Right kidney (tissue), 9 donors: ENCODE measurements at places on chromosomes 11 and 22.

DNA sequence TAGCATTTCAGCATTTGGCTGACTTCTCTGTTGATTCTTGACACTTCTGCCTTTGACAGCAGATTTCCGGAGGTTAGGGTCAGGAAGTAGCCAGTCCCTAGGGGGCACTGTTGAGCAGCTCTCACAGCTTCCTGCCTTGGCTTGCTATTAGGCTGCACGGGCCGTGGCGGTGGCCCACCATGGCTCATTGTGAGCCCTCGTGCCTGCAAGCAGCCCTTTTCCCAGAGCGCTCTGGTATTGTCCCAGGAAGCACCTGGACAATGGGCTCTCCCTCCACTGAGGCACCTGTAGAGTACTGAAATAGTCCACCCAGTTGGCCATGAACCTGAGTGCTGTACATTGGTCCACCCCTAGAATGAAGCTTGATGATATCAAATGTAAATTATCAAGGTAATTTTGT lies 100.2 kb upstream of the GAL start:
- no peak for DNase-seq

GRCh38 chr22:40519284-40519947 lies 117.1 kb downstream of the MRTFA start:
- DNase-seq = no peak

GRCh38 chr11:112593440-112593839 lies 332.8 kb upstream of the PLET1 start:
- no peak for DNase-seq

- no peak for DNase-seq
Observed at GRCh38 chr22:39362271-39362670, 12.5 kb downstream of the SYNGR1 start.

- no peak for DNase-seq
Observed at GRCh38 chr11:8793114-8793777, 110.7 kb downstream of the RPL27A start.

DNA sequence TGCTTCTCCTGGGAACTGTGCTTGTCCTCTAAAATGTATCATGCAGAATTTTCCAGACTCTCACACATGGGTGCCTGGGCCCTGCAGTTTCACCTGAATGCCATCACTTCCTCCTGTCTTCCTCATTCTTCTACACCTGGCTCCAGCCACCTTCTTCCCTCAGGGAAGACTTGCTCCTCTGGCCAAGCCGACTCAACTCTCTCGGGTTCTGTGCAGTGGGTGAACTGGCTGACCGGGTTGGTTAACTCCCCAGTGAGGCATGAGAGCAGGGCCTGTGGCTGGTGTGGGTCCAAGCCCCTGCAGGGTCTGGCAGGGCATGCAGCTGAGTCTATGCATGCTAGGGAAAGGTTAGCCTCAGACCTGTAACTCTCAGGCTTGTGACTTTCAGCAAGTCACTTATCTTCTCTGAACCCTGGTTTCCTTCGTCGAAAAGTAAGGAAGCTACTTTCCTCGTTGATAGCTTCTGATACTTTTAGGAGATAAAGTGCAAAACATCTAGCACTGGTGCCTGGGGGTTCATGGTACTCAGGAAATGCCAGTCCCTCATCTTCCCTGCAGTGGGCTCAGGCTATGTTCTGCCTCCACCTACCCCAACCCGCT lies 11.9 kb downstream of the CD82 start:
- no peak for DNase-seq

GRCh38 chr11:46694607-46695006 lies 5.8 kb downstream of the ARHGAP1 start:
- DNase-seq = no peak

DNA sequence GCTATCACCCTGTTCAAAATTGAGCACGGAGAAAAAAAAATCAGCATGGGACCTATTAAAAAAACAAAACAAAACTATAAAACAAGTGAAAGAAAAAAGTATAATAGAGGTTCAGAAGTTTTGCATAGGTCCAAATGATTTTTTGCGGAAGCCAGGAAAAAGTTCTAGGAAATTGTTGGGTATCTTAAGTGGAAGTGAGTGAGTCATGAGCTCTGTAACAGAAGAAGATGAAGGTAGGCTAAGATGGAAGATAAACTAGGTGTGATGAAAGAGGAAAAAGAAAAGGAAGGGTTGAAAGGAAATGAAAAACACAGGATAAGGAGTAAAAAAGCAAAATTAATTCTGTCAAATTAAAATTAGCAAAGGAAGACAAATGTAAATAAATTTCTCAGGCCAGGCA lies 27.8 kb downstream of the SDHD start:
- DNase-seq = no peak

- no peak for DNase-seq
Observed at GRCh38 chr11:538431-539051, 1.2 kb downstream of the LRRC56 start.

DNA sequence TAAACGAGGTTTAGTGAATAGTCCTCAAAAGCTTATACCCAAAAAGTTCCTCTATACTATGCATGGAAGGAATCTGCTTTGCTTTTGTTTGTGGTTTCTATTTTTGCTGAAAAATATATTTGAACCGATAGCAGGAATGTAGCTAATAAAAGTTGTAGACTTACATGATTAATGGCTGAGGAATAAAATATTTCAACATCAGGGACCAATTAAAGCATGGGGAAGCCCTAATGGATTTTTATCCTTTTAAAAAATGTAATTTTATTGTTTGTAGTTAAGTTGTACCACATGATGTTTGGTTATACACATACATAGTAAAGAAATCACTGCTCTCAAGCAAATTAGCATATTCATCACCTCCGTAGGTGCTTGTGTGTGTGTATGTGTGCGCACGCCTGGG lies 295.3 kb upstream of the CNTN5 start:
- no peak for DNase-seq

GRCh38 chr22:30838111-30838510 lies 130.5 kb downstream of the MORC2 start:
- no peak for DNase-seq

- DNase-seq = peak; percentile 56
Observed at GRCh38 chr11:34266090-34266912, 91.5 kb downstream of the ABTB2 start.

- DNase-seq = no peak
Observed at GRCh38 chr11:12693094-12693478, 18.9 kb downstream of the TEAD1 start.

GRCh38 chr11:35610631-35611030 lies 7.6 kb upstream of the FJX1 start:
- DNase-seq = no peak

- no peak for DNase-seq
Observed at GRCh38 chr22:26314171-26314570, 114.9 kb upstream of the ASPHD2 start.

- peak; percentile 54 for DNase-seq
Observed at GRCh38 chr11:72430741-72431570, 3.4 kb downstream of the CLPB start.

DNA sequence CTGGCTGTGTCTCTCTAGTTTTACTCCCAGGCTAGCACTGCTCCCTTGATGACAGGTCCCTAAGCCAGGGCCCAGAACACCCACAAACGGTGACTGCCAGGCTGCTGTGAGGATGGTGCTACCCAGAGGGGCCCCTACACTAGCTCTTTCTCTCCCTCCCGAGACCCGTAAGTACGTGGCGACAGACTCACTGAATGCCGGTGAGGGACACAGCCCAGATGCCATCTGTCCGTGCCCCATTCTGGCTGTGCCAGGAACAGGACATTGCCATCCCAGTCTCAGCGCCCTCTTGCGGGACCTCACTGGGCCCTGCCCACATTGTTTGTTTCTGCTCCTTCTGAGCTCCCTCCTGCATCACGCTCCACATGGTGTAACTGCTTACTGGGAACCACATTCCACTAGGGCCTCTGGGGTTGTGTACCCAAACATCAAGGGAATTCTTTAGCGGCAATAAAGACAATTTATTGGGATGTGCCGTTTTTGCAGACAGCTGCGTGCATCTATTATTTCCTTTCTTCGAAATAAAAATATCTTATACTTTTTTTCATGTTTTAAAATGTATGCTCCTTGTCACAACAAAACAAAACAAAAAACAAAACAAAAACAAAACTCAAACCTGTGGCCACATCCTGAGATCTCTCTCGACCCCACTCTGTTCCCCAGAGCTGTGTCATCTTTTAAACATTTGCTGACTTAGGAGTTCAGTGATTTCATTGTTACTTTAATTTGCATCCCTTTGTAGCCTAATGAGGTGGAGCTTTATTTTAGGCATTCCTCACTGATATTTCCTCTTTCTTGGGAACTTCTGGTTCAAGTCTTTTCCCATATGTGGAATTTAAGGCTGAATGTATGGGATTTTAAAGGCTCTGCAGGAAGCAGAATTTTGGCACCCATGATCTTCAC lies 4.4 kb upstream of the TPCN2 start:
- peak; percentile 74 for DNase-seq

GRCh38 chr22:44382116-44383038 lies 69.6 kb upstream of the SHISAL1 start:
- DNase-seq = peak; percentile 65

DNA sequence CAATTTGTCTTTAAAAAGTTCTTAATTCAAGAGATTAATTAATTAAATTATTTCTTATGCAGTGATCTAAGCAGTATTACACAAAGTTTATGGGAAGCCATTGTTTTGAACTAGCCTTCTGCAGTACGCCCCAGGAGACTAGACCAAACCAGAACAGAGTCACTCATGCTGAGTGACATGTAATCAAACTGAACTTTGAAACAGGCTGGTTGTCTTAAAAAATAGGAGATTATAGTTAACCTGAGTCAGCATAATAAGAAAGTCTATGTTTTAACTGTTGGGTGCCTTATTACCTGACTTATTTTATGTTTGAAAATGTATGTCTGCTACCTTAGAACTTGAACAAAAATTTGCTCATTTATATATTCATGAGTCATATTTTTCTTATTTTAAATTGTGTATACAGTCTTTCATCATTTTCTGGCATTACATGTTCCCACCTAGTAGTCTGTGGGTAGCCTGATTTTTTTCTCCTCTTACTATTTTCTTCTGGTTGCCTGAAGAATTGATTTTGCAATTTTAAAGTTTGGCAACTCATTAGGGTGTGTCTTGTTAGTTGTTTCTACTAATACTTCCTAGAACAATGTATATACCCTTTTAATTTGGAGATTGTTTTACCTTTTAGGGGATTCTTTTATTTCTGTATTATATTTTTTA lies 161.4 kb downstream of the AASDHPPT start:
- no peak for DNase-seq

DNA sequence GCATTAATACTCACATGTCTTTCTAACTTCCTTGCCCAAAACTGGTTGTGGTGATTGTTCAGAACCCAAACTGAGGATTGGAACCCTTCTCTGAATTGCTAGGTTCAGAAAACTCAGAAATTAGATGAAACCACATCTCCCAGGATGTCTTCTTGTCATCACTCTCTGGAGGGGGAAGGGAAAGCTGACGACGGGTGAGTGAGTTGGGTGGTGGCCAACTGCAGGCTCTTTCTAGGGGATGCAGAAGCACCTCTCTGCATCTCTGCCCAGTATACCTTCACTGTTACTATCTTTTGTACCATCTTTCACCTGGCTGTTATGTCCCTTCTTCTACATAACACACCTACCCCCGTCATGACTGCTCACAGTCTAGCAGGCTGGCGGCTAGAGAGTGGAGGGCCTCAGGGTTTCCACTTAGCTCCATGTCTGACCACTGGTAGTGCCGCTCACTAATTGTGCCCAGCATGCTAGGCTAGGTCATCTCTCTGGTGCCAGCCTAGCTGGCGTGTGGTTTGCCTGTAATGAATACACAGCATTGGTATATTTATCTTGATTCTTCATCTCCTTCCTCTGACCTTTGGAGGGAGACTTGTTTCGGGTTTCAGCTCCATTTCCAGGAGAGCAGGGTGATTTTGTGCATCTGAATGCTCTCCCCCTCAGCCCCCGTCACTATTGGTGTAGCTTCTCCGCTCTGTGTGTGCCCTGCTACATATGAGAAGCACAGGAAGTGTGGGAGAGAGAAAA lies 7.3 kb downstream of the GRAMD1B start:
- no peak for DNase-seq

DNA sequence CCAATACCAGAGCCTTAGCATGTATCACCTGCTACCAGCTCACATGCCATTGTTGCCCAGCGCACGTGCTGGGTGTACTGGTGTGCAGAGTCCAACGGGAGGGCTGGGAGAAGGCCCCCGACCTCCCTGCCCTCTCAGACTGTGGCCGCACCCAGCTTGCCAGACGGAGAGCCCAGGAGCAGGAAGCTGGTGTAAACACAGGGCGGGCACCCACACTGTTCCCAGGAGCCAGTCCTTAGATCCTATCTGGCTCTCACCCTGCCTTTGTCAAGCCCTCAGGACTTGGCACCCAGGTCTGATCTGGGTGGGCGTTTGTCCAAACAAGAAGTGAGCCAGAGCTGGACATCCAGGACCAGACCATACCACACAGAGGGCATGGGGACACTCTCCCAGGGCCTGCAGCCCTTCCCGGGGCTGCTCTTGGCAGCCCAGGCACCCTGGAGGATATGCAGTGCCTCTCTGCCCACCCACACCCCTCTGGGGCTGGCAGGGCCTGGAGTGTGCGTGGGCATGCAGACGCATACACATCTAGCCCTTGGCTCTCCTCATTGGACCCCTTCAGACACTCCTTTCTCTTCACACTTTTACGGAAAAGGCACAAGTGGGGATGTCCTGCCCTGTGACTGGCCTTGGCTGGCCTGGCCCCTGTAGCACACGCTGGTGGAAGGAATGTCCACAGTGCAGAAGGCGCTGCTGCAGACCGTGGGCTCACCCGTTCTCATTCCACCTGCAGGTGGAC lies 19.9 kb upstream of the CLDN5 start:
- no peak for DNase-seq
